ENCODE measurements at places on chromosomes 16 and 17.
A peak's percentile ranks its signal among the peaks of the same experiment; 100 is the strongest.

- no peak for DNase-seq
These were observed 19.2 kb upstream of the TMEM101 start for GRCh38 chr17:44033861-44034408.

- no peak for DNase-seq
These were observed 23.6 kb upstream of the DYNC1LI2 start for GRCh38 chr16:66774981-66775380.

DNA sequence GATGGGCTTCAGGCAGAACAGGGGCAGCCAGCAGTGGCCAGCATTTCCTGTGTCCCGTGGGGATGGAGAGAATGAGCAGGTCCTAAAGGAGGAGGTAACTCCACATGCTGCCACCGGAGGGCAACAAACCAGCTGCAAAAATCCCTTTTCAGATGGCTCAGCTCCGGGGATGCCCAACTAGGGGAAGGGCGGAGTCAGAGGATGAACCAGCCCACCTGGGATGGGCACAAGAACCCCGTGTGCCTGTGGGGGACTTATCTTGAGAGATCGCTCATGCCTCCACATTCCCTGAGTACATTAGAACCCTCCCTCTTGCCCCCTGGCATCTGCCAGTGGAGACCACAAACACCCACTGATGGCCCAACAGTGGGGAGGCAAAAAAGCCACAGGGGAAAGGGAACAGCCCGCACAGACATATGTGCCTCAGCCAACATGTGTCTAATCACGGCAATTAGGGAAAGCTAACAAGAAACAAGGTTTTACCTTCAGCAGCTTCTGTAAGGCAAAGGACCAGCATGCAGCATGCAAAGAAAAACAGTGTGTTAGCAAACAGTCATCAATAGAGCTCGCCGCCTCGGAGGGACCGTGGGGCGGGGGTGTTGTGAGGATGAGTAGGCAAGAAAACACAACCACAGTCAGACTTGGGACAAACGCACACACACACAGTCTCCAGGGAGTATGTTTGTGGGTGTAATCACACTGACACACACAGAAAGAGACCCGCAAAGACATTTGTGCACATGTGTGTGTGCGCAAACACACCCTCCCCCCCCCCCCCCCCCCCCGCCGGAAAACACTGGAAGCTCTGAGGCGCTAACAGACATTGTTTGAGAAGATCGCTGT is 64.0 kb downstream of the MYO18A start:
- DNase-seq = peak; percentile 36

GRCh38 chr17:74389084-74389753 is 21.9 kb downstream of the GPR142 start:
- DNase-seq = no peak

DNA sequence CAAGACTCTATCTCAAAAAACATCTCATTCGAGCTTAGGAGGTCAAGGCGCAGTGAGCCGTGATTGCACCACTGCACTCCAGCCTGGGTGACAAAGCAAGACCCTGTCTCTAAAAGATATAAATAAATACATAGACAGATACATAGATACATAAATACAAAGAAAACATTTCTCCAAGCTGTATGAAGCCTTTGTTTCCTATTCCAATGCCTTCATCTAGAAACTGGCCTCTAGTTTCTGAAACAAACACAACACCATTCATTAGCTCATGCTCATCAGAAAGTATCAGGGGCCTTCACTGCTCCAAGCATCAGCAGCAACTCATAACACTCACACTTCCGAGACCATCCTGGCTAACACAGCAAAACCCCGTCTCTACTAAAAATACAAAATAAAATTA is 10.3 kb upstream of the ASGR2 start:
- no peak for DNase-seq

DNA sequence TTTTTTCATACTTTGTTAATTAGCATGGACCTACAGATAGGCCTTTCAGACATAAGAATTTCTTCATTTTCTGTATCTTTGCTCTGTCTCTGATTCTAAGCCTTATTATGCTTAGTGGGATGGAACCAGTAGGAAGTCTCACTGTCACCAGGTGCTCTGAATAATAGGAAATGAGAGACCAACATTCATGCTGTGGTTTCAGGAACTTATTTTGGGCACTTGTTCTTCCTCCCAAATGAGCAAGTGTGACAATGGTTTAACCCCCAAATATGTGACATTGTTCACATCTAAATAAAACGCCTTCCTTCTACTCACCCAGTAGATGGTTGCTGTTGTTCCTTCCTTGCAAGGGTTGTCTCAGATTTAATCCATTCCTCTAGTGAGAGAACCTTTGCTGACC is 100.2 kb downstream of the SYCE1L start:
- no peak for DNase-seq

DNA sequence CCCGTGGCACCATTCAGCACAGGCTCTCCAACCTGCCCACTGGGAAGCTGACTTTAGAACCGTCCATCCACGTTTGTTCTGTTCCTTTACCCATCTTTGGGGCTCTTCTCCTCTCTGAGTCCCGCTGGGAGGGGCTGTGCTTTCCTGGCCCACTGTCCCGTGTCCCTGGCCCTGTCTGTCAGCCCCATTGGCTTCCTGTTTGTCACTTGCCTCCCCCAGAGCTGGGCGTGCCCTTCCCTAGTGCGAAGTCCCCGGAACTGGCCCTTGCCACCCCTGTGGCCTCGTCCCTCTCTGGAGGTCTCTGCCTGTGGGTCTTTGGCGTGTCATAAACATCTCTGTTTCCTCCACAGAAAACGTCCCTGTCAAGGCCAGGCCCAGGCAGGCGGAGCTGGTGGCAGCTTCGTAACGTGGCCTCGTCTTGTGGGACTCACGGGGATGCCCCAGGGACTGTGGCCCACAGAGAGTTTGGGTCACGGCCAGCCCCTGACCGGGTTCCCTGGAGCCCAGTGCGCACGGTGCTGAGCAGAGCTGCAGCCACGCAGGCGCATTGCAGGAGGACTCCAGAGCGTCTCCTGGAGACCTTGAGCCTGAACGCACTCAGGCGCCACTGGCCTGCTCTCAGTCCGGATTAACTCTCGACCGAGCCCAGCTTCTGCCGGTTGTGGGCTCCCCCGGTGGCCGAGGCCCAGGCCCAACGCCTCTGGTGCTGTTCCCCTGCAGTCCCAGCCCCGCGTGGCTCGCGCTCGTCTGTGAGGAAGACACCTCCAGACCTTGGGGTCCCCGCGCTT is 7.3 kb downstream of the CHMP6 start:
- no peak for DNase-seq

GRCh38 chr17:50954641-50955121 is 88.5 kb upstream of the TOB1 start:
- no peak for DNase-seq

- DNase-seq = no peak
These were observed 208.7 kb downstream of the PRKCA start for GRCh38 chr17:66511135-66511534.

DNA sequence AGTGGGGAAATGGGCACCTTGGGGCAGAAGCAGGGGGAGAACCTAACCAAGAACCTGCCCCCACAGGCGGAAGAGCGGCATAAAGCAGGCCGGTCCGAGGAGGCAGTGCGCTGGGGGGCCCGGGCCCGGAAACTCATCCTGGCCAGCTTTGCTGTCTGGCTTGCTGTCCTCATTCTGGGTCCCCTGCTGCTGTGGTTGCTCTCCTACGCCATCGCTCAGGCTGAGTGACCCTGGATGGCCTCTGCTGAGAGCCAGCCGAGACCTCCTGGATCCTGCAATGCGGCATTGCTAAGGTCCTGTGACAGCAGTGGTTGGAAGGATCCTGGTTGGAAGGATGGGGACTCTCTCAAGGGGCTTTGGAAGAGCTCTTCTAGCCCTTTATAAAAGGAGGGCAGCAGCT is 4.5 kb upstream of the PHKG2 start:
- DNase-seq = no peak

DNA sequence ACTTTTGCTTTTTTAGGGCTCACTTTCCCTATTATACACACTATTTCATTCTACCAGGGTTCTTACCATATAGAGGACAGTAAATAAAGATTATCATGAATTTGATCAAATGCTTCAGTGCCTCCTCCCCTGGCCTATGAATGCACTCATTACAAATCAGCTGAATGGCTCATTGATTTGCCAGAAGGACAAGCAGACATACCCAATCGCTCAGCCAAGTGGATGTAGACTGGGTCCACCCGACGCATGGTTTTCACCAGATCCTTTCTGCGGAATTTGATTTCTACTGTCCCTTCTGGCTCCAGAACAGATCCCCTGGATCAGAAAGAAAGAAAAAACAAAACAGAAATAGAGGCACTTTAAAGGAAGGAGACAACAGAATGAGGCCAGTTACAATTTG is 162.6 kb downstream of the AATF start:
- DNase-seq = no peak

DNA sequence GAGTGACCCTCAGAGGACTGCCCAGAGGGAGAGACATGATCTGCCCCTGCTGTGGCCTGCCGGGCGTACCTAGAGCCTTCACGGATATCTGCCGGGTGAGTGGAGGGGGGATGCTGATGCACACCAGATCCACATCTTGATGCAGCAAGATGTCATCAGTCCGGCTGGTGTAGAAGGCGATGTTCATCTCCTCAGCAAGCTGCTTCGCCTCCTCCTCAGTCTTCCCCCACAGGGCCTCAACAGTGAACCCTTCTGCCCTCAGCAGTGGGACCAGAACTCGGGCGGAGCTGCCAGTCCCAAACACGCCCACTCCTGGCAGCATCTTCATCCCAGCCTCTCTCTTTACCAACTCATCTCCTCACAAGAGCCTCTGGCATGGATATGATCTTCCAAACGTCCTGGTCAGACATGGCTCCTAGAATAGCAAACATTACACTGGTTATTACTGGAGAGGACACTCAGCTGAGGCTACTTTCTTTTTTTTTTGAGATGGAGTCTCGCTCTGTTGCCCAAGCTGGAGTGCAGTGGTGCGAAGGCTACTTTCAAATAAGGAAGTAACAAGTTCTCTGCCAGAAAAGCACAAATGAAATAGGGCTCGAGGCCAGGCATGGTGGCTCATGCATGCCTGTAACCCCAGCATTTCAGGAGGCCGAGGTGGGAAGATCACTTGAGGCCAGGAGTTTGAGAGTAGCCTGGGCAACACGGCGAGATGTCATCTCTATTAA is 18.9 kb downstream of the C16orf86 start:
- DNase-seq = no peak

DNA sequence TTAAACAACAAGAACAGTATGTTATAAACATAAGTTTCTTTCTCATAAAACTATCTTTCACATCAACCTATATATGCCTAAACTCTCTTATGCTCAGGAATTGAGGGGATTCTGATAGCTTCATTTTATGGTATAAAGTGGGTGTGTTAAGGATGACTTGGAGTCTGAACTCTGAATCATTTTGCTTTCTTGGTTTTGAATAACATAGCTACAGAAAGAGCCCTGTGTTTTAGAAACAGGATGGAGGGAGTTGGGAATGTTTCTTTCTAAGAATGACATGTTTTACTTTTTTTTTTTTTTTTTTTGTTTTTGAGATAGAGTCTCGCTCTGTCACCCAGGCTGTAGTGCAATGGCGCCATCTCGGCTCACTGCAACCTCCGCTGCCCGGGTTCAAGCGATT is 50.1 kb downstream of the RHOT1 start:
- DNase-seq = no peak

DNA sequence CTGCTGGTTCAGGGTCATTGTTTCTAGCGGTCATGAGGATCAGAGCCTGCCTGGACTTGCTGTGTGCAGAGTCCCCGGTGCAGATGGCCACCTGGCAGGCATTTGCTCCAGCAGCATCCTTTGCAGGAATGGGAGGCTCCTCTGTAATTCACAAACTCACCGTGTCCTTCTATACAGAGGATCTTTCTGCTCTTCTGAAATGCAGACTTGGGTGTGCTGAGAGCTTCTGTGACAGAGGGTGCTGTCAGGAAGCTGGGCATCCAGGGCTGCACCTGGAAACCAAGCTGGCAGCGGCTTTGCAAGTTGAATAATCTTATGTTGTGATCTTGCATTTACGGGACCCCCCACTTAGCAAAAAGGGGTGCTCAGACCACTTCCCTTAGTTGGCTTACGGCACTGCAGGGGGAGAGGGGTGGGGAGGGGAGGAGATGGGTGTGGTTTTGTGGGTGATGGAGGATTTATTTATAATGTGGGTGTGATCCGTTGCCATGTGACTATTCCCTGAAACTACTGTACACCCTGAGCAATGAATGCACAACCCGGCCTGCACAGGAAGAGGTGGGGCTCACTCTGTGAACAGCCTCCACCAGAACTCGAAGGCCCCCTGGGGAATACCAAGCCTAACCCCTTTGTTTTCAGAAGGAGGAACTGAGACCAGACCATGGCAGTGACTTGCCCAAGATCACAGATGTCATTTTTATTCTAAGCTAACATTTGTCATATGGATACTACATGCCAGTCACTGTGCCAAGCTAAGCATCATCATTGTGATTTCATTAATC is 178.3 kb downstream of the PRKCB start:
- DNase-seq = peak; percentile 47

DNA sequence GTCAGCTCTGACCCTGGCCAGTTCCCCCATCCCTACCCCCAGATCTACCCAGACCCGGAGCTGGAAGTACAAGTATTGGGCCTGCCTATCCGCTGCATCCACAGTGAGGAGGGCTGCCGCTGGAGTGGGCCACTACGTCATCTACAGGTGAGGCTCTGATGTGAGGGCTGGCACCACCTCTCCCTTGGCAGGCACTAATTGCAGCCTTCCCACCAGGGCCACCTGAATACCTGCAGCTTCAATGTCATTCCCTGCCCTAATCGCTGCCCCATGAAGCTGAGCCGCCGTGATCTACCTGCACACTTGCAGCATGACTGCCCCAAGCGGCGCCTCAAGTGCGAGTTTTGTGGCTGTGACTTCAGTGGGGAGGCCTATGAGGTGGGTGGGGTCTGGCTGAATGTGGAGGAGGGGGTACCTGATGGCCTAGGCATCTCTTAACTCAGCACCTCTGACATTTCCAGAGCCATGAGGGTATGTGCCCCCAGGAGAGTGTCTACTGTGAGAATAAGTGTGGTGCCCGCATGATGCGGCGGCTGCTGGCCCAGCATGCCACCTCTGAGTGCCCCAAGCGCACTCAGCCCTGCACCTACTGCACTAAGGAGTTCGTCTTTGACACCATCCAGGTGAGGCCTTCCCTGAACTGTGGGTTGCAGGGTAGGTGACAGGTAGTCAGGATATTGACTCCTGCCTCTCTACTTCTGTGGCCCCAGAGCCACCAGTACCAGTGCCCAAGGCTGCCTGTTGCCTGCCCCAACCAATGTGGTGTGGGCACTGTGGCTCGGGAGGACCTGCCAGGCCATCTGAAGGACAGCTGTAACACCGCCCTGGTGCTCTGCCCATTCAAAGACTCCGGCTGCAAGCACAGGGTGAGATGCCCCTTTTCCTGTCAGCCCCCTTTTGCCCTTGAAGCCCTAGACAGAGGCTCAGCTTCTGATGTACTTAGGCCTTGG is 4.3 kb downstream of the TRAF4 start:
- DNase-seq = no peak

Data from CMK (cell line).